Right kidney (tissue), 9 donors: ENCODE measurements at places on chromosomes 12 and 14.

DNA sequence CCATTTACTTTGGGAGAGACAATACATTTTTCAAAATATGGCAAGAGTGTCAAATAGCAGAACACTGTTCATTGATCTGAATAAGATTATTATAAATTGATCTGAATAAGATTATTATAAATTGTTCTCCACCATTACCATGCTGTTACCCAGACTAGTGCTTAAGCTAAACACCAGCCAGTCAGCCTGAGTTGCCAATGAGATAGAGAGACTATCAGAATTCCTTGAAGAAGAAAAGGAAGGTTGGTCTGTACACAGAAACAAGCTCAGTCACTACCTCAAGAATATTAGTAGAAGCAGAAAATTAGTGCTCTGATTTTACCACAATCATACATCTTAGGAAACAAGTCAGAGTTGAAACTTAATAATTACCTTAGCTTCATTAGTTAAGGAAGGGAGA is 469.8 kb downstream of the FOXG1 start:
- no peak for DNase-seq

- DNase-seq = no peak
Measured at GRCh38 chr12:123142921-123143735, 7.8 kb downstream of the PITPNM2 start.

DNA sequence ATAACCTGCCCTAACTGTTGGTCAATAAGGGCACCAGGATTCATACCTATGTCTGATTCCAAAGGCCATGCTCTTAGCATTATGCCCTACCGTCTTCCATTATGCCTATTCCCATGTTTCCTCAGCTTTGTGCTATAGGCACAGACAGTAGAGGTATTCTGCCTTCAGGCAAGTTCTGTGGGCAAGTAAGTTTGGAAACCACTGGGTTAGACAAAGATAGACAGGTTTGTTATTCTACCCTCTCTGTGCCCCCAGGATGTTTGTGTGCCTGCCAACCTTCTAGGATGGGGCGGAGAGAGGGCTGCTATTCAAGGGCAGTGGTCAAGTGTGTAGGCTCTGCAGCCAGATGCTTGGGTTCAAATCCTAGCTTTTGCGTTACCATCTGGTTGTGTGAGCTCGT is 4.6 kb downstream of the RAPGEF3 start:
- no peak for DNase-seq

DNA sequence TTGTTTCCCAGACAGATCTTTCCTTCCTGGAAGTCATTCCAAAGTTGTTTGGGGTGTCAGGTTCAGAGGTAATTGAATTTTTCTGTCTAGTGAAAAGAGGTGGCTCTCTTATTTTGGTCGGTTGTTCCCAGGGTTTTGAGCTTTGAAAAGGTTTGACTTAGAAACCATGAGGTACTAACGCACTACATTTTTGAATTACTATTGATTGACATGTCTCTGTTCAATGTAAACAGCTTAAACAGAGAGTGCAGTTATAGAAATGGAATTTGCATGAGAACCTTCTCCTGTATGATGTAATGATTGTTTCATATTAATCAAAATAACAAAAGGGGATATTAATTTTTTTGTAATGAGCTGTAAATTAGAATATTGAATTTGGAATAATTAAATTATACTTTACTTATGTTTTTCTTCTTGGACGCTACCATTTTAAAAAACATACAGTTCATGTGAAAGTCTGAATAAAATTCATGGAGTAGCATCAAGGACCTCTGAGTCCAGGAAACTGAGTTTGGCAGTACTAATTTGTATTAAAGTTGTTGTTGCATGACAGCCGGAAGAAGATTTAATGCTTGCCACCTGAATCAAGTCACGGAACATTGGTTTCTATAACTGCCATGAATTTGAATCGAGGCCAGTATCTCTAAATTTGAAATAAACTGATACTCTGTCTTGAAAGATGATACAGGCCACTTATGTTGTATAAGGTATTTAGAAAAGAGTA is 41.7 kb downstream of the NPAS3 start:
- DNase-seq = no peak

DNA sequence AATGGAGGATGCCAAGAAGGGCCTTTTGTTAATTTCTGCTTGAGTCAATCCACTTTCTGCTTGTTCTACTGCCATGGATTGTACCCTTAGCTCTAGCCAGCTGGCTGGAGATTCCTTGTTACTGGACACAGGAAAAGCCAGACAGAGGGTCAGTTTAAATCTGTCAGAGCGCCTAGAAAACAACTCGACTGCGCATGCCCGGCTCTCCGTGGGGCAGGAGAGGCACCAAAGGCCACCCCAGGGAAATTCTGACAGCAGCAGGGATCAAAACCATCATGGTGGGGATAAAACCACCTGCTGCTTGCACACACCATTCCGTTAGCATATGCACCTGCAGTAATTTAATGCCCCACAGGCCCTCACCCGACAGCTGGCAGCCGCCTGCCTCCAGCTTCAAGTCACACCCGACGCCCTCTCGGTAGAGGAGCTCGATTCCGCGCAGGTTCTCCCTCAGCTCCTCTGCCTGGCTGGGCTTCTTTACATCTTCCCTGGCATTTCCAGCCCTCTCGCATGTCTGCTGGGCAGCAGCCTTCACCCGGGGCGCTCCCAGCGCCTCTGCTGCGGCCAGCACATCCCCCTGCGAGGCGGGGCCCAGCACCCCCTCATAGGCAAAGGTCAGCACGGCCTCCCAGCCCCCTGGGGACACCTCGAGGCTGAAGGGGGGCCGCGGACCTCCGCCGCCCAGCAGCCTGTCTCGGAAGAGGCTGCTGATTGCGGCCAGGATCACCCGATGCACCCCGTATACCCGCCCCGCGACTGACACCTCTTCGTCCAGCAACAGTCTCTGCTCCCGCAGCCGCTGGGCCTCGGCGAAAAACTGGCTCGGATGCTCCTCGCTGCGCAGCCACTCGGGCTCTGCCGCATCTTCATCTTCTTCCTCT is 1.0 kb downstream of the KLHL33 start:
- peak; percentile 60 for DNase-seq

GRCh38 chr12:62640910-62641448 is 174.4 kb downstream of the MON2 start:
- no peak for DNase-seq

DNA sequence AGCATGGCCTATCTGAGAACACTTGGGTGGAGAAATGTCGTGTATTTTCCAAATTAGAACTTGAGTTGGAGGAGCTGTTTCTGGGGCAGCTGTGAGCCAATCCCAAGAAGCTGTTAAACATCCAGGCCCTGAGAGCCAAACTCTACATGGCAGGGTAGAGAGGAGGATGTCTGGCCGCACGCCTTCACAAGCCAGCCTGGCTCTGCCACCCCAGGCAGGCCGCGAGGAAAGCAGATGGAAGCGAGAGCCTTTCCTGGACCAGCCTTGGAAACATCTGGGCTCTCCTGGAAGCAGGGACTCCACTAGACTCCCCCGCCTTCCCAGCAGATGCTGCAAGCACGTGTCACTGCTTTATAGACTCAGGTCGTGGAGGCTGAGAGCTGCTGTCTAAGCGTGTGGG is 312.8 kb upstream of the FKBP4 start:
- DNase-seq = no peak

- DNase-seq = no peak
Measured at GRCh38 chr14:31926123-31926522, 151.0 kb upstream of the ARHGAP5 start.

GRCh38 chr14:94975366-94975765 is 182.0 kb downstream of the DICER1 start:
- DNase-seq = no peak

DNA sequence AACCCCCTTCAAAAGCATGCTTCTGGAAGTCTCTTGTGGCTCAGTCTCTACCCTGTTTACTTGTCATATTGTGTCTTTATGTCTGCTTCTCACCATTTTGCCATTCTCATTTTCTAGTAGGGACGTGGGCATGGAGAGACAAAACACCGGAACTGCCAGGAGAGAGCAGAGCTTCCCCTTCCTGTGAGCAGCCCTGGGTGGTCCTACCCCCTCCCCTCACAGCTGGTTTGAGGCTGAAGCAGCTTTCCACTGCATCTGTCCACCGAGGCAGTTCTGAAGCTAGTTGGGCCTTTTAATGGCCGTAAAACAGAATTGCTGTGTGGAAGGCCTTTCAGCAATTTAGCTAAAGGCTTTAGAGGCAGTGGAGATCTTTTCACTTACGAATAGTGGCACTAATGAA is 77.0 kb downstream of the PELI2 start:
- no peak for DNase-seq

- DNase-seq = no peak
Measured at GRCh38 chr12:113138826-113139225, 3.3 kb upstream of the RASAL1 start.

DNA sequence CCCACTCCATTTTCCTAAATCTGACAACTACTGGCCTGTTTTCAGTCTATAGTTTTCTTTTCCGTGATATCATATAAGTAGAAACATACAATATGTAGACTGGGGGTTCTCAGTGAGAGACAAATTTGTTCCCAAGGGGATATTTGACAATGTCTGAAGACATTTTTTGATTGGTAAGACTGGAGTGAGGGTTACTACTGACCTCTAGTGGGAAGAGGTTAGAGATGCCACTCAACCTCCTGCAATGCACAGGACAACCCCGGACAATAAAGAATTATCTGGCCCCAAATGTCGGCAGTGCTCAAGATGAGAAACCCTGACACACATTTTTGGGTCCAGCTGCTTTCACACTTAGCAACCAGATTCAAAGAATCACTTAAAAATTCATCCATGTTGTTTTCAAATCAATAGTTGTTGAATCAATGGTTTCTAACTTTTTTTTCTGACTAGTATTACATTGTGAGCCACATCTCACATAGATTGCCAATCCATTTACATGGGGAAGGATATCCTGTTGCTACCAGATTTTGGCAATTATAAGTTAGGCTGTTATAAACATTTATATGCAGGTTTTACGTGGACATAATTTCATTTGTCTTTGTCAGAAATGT is 307.1 kb downstream of the RPL10L start:
- no peak for DNase-seq

- peak; percentile 69 for DNase-seq
Measured at GRCh38 chr12:50221228-50222008, 54.2 kb upstream of the CERS5 start.

DNA sequence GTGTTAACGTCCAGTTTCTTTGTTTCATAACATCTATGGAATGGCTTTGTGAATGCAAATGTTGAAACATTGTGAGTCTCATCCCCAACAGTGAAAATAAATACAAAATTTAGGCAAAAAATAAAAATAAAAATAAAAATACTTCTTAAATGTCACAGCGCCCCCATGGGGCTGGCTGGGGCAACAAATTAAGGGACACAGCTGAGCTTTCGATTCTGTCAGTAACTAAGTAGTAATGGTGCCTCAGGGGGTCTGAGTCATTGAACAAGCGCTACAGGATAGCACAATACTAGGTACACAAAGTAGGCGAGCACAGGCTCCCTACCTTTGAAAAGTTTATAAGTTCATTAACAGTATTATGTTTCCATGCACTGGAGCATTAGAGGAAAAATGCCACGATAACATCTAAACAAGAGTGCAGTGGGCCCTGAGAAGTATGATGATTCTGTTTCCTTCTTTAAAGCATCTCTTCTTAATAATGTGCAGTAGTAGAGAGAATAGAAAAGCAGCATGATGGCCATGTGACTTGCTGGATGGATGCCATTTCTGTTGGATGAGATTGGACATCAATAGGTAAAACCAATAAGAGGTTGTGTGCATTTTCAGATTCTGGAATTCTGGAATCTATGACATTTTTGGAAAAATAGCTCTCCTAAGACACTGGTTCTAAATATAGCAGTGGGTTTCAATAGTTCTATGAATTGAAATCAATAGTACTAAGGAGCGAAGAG is 667.2 kb downstream of the DIO2 start:
- no peak for DNase-seq

- no peak for DNase-seq
Measured at GRCh38 chr14:80271389-80271788, 60.1 kb upstream of the DIO2 start.

DNA sequence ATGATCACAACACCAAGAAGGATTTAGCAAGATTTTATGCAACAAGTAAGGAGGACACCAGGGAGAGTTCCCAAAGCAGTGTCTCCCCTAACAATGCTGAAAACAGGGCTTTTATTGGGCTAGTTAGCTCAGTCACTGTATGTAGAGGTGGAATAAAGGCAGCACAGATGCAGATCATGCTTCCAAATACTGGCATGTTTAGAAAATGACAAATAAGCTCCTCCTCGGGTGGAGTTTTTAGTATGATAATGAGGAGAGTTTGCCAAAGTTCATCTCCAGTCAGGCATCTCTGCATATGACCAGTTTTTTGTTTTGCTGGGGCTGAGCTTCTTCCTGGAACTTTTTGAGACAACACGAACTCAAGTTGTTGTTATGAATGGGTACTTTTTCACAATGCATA is 4.4 kb upstream of the AVPR1A start:
- DNase-seq = no peak
